NCI-H2029 treated with DMSO at 0.1 percent for 48 hours (cell line): ENCODE measurements at places on chromosomes 13 and 19.

GRCh38 chr19:48970923-48971395 lies 5.8 kb downstream of the FTL start:
- peak; percentile 50 for DNase-seq

GRCh38 chr19:34482380-34483250 lies 1.1 kb downstream of the WTIP start:
- DNase-seq = no peak

GRCh38 chr19:55070466-55071128 lies 5.1 kb upstream of the EPS8L1 start:
- DNase-seq = no peak

- DNase-seq = peak; percentile 81
These were observed 19.0 kb downstream of the AKT2 start for GRCh38 chr19:40266119-40266518.

DNA sequence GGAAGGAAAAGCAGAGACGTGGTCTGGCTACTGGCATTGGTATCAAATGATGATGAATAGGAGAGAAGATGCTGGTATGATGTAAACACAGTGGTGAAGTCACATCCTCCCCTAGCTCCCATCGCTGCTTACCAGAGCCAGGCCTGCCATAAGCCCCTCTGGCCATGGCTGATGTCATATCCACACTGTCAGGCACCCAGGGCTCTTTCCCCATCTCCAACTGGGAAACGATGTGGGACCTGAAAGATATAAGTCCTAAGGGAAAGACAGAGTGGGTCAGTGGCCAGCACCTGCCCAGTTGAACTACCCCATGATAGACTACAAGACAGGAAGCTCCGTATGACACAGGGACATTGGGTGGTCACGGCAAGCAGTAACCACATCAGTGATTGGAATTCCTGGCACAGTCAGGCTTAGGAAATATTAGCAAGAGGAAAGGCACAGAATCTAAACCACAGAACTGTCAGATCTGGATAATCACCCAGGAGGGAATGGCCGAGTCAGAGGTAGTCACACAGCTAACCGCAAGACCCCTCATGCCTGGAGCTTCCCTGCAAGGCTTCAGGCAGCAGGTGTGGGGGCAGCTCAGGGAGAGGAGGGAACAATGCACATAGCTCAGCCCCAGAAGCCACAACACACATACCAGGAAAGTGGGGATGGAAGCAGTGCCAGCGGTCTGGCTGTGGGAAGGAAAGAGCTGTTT lies 3.8 kb downstream of the ZNF792 start:
- no peak for DNase-seq

GRCh38 chr19:1006711-1007398 lies 6.6 kb downstream of the GRIN3B start:
- no peak for DNase-seq

DNA sequence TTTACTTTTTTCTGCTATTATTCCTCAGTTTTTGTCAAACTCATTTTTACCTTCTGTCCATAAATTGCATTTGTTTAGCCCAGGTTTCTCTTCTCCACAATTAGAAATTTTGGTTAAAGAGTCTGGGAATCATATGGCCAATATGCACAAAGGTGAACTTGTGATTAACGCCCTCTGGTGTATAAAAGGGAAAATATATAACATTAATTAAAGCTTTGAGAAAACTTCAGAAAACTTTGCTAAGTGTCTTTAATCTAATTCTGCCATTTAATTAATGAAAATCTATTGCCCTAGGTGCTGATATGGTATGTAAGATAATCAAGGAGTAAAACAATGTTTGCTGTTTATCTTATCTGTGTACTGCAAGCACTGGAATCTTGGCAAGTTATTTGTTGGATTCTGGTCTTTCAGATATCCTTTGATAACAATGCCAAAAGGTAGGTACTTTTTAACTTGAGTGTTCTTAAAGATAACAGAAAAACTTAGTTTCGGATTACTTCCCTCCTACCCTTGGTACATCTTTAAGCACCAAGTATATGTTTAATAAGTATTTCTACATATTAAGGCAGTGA lies 402.6 kb downstream of the SUCLA2 start:
- no peak for DNase-seq

DNA sequence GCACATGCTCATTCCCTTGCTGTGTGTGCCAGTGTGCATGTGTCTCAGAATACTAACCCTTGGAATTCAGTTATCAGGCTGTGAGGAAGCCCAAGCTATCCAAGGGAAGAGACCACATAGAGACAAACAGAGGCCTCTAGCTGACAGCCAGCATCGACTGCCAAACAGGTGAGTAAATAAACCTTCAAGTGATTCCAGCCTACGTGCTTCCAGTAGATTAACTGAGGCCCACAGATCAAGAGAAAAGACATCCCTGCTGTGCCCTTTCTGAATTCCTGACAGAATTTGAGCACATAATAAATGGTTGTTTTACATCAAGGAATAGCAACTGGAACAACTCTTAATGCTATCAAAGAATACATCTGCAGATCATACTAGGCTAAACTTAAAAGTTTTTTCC lies 17.5 kb downstream of the ZC3H13 start:
- DNase-seq = peak; percentile 55

DNA sequence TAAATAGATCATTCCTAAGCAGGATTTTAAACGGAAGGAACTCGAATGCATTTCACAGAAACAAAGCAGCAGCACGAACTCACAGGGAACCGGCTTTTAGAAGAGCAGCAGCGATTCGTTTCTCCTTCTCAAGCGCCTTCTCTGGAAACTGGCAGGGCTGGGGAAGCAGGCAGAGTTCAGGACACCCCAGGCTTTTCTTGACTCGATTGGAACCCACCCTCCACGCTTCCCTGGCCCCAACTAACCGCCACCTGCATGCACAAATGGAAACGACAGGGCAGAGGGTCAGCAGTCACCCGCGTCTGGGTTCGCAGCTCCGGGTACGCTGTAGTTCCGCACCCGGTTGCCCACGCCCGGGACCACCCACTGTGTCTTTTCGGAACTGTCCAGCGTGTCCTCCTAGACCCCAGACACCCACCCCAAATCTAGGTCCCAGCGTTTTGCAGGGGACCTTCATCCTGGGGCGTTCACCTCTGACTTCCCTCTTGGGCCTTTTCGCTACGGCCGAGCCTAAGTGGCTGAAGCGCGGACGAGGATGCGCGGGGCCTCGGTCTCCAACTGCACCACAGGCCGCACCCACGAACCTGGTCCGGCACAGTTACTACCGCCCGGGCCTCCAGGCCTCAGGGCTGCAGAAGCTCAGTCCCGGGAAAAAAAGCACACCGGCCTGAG lies 500 bp downstream of the ZFP30 start:
- DNase-seq = no peak

DNA sequence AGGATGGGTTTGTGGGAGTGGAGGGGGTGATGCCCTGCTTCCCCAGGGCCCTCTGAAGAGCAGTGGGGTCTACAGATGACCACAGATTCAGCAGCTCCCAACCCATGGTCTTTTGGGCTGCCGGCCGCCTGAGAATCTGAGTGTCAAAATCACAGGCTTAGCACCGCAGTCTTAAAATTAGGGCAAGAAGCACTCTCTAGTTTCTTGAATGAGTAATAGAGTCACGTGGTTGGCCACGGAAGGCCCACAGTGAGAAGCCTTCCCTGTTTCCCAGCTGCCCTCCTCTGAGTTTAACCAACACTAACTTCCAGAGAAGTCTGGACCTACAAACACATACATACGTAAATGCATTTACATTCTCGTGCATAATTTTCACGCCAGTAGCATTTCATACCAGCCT lies 5.2 kb downstream of the PRMT1 start:
- DNase-seq = no peak

- peak; percentile 9 for DNase-seq
These were observed 18.0 kb upstream of the RFXAP start for GRCh38 chr13:36801035-36801434.

DNA sequence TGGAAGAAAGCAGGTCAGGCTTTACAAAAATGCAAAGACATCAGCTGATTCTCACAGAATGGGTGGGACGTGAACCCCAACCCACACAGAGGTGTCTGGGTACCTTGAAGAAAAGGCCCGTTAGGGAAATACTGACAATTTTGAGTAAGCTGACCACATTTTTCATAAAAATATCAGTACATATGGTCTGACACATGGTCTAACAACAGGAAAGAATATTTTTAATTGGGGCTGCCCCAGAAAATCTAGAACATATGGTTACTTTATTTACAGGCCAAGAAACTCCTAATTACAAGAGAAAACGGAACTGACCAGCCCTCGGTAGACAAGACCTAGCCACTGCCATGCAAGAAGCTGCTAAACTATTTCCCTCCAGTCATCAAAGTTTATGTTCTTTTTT lies 48.7 kb upstream of the ITM2B start:
- DNase-seq = no peak

- no peak for DNase-seq
These were observed 339.8 kb upstream of the OBI1 start for GRCh38 chr13:78998630-78999315.

- DNase-seq = no peak
These were observed 95.2 kb upstream of the CLDN10 start for GRCh38 chr13:95457294-95457693.

DNA sequence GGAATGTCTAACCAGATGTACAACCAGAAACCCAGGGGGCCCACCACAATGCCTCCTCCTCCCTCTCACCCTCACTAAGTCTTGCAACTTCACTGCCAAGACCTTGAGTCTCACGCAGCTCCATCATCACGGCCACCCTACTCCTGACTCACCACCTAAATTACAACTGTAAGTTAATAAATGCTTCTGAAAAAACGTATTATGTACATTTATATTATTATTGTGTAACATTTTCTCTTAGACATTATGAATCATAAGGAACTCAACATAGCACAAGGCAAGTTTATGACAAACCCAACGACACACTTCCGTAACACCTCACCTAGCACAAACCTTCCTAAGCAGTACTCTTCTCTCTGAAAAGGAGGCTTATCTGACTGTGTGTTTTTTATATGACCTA lies 20.7 kb downstream of the MIPEP start:
- no peak for DNase-seq

- no peak for DNase-seq
These were observed 72.7 kb downstream of the DOCK9 start for GRCh38 chr13:98905199-98905598.

DNA sequence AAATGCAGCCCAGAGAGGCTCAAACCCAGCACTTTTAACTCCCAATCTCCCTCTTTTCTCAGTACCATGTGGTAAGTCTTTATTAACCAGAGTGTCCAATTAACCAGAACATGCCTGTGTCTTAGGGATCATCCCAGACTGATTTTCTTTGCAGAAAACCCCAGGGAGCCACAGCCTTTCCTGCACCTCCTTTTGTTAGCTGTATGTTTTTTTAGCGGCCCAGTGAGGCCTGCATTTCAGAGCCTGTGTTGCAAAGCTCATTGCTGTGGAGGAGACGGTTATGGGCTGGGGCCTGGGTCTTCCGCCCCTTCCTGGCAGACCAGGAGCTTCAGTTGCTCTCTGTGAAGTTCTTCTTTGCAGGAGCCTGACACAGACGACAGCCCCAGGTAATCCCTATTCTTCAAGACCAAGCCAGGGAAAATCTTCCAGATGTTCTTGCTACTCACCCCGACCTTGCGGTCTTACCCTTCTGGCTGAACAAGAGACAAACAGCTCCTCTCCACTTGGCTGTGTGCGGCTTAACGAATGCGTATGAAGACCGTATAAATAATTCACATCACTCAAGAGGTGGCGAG lies 70.7 kb upstream of the TSHZ3 start:
- DNase-seq = no peak

- DNase-seq = peak; percentile 66
These were observed 13.2 kb downstream of the ING1 start for GRCh38 chr13:110726726-110727125.

DNA sequence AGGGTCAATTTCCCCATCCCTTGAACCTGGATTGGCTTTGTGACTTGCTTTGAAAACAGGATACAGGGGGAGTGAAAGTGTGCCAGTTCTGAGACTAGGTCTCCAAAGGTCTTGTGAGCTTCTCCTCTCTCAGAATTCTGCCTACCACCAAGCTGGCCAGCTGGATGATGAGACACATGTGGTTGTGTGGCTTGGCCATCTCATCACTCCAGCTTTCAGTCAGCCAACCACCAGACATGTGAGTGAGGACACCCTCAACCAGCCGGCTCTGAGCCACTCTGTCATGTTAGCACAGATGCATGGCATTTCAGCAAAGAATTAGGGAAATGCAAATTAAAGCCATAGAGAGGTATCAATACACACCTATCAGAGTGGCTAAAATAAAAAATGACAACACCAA lies 29.5 kb downstream of the ENOX1 start:
- no peak for DNase-seq

DNA sequence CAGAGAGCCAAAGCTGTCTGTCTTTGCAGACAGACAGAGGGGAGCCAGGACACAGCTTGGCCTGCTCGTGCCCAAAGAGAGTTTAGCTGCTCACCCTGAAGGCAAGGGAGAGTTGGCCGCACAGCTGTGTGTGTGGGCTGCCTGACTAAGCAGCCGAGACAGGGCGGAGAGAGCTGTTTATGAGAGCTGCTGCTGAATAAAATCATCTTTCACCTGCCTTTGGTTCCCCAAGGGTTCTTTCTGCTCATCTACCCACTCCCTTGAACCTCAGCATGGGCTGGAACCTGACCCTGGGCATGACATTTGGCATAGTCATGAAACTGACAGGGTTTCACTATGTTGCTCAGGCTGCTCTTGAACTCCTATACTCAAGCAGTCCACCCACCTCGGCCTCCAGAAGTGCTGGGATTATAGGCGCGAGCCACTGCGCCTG lies 98.2 kb downstream of the RBM26 start:
- no peak for DNase-seq

GRCh38 chr13:79222427-79223205 lies 183.4 kb downstream of the RBM26 start:
- no peak for DNase-seq

- no peak for DNase-seq
These were observed 816 bp upstream of the TBXA2R start for GRCh38 chr19:3607303-3608078.

DNA sequence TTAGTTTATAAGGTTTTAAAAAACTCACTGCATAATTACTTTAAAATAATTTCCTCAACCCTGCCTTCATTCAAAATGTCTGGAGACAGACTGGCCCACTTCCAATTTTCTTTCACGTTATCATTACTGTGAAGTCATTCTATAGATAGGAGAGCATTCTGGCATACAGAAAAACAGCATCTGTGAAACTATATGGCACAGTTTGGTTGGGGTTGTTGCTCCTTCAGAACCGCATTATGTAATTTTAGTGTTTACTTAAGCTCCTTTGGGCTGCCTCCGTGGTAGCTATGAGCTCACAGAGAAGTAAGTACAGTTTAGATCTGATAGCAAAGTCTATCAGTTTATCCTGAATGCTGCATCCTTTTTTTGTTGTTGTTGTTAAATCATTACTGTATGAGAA lies 104.3 kb downstream of the KCNRG start:
- no peak for DNase-seq

DNA sequence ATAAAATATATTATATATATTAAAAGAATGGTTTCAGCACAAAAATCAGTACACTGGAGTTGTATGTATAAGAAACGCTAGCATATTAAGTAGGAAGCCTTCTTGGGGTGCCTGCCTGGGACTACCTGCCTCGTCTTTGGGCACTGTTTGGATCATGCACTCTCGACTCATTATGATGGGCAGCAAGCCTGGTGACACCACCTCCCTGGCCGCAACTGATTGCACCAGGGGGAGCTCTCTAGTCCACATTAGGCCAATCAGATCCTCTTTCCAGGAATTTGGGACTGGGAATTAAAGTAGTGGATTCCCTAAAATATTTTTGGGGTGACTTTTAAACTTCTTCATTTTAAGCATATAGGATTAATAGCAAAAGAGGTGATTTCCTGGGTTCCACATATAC lies 56.0 kb upstream of the RGCC start:
- no peak for DNase-seq

GRCh38 chr19:18596752-18597157 lies 8.2 kb downstream of the REX1BD start:
- DNase-seq = peak; percentile 71

GRCh38 chr19:6739883-6740588 lies 556 bp downstream of the TRIP10 start:
- DNase-seq = no peak
